CD4-positive, alpha-beta T cell (primary cell): ENCODE measurements at places on chromosomes 5 and 9. TPM values are rescaled to one million over a fixed set of nuclear protein-coding genes. Genes with fewer than 3 reads are reported as not detected.
A peak's percentile ranks its signal among the peaks of the same experiment; 100 is the strongest.

- DNase-seq, result peak; percentile 73
Measured at GRCh38 chr9:128689820-128690683, 1.0 kb downstream of the SET start.

GRCh38 chr9:70011366-70011765, 32.3 kb upstream of the MAMDC2 start:
- no peak for DNase-seq

DNA sequence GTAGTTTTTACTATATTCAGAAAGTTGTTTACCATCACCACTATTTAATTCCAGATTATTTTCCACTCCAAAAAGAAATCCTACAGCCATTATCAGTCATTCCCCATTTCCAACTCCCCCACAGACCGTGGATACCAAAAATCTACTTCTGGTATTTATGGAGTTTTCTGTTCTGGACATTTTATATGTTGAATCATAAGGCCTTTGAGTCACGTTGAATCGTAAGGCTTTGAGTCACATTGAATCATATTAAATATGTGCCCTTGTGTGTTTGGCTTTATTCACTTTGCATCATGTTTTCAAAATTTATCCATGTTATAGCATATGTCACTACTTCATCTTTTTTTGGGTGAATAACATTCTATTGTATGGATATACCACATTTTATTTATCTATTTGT, 454.1 kb upstream of the NUDT12 start:
- no peak for DNase-seq

DNA sequence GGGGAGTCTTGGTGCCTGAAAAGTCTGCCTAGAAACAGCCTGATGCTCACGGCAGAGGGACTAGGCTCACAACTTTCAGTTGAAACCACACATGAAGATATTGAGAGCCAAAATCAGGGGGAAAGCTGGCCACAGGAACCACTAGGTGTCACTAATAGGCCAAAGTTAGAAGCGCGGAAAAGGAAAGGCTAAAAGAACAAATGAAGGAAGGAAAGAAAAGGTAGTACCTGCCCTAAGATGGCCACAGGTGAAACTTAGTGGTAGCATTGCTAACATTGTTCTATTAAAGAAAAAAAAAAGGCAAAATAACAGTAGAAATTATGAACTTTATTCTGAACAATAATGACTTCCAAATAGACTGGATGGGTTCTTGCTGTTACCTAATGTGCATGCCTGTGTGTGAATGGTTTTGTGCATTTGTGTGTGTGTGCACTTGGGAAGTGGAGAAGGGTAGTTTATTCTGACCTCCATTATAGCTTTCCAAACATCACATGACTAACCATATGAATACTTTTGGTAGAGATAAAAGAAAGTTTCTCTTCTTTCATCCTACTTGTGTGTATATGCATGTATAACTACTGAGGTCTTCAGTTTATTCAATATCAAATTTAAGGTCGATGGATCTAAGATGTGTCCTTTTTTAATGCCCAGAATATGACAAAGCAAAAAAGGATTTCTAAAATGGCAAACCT, 2.1 kb upstream of the RFESD start:
- DNase-seq, result peak; percentile 29

DNA sequence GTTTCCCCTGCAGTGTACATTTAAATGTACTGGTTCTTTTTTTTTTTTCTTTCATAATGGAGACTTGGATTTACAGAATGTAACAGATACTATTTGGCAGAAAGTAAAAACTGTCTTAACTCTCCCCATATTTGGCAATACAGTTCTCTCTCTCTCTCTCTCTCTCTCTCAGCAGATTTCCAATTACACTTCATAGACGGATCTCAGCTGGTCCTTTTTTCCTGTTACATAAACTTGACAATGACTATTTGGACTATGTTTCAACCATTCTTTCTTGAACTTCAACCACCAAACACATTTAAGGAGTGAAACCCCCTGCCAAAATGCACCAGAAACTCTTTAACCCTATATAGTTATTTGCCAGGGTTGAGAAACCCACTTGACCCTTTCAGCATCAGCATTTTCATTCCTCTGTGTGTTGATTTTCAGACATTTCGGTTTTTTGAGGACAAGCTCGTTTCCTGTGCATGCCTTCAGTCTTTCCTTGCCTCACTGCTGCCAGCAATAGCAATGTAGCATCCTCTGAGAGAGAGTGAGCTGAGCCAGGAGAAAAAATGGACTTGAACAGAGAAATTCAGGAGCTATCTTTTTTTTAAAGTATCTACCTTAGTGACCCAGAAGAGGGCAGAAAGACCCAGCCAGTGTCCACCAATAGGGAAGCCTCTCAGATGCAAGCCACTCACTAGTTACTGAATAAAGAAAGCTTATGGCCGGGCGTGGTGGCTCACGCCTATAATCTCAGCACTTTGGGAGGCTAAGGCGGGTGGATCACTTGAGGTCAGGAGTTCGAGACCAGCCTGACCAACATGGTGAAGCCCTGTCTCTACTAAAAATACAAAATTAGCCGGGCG, 26.0 kb upstream of the GNA14 start:
- DNase-seq, result no peak

DNA sequence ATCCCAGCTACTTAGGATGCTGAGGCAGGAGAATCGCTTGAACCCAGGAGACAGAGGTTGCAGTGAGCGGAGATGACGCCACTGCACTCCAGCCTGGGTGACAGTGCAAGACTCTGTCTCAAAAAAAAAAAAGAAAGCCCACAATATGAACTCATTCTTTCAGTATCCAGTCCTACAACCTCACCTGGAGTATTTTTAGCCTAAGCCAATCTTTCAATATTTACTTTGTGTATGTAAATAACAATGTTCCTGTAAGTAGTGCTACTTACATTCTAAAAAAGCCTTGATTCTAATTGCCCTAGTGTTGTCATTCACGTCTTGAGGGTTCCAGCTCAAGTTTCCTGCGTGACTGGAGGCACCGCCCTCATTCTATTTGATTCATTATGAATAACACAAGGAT, 62.0 kb downstream of the BHMT start:
- DNase-seq, result no peak

GRCh38 chr9:133914442-133915342, 77.4 kb downstream of the VAV2 start:
- DNase-seq, result no peak

- DNase-seq, result peak; percentile 9
Measured at GRCh38 chr9:21777701-21778100, 24.7 kb upstream of the MTAP start.

- no peak for DNase-seq
Measured at GRCh38 chr9:68733021-68733405, 28.0 kb downstream of the PIP5K1B start.

DNA sequence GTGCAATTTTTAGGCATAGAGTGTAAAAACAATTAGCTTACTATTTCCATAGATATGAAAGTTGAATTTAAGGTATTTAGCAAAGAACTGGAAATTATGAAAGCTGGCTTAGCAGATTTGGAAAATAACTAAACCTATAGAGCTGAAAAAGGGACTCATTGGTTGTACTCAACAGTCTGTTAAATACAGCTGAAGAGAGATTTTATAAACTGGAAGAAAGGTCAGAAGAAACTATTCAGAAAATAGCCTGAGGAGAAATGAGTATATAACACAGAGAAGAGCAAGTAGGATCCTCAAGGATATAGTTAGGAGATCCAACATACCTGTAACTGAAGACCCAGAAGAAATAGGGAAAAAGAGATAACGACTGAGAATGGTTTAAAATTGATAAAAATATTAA, 97.6 kb upstream of the SLIT3 start:
- no peak for DNase-seq

DNA sequence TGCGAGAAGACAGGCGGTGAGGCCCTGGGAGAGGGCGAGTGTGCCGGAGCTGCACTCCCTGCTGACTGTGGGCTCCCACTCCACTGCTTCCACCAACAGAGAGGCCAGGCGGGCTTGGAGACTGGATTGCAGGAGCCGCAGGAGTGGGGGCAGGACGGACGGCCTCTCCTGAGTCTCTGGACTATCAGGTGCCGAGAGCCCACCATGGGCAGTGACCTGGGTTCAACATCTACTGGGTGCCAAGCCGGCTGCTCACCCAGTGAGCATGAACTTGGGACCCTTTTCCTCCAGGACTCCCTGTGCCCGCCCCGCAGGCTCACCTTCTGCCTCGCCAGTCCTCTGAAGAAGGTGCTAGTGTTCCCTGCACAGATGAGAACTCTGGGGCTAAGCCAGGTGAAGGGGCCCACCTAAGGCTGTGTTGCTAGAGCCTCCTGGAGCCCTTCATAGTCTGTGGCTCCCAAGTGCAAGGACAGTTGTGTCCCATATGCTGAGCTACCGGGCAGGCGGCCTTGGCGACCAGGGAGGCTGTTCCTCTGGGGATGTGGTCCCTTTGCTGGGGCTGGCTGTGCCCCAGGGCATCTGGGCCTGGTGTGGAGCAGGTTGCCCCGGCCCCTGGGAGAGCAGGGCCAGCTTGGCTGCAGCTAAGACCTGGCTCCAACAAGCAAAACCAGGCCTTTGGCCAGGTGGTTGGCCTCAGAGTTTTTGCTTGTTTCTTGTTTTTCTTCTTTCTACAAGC, 77.7 kb upstream of the PHYKPL start:
- DNase-seq, result no peak

DNA sequence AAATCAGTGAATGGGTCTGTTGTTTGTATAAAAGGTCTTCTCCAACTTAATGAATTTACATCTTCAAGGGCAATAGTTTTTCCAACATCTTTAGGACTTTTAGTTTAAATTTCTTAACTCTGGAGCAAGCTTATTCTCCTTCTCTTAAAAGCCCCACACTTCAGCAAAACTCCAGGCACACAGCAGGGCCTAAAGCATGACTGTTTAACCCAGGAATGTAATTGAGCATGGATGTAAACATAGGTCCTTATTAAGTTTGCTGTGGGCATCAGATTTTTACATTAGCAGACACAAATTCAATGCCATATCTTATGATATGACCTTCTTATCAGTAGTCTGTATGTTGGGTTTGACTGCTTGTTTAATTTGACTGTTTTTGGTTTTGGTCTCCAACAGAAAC, 78.9 kb downstream of the ABCA1 start:
- DNase-seq, result no peak

GRCh38 chr9:12954441-12954840, 179.6 kb downstream of the LURAP1L start:
- DNase-seq, result no peak

GRCh38 chr5:132104556-132104955, 31.0 kb downstream of the CSF2 start:
- DNase-seq, result no peak

DNA sequence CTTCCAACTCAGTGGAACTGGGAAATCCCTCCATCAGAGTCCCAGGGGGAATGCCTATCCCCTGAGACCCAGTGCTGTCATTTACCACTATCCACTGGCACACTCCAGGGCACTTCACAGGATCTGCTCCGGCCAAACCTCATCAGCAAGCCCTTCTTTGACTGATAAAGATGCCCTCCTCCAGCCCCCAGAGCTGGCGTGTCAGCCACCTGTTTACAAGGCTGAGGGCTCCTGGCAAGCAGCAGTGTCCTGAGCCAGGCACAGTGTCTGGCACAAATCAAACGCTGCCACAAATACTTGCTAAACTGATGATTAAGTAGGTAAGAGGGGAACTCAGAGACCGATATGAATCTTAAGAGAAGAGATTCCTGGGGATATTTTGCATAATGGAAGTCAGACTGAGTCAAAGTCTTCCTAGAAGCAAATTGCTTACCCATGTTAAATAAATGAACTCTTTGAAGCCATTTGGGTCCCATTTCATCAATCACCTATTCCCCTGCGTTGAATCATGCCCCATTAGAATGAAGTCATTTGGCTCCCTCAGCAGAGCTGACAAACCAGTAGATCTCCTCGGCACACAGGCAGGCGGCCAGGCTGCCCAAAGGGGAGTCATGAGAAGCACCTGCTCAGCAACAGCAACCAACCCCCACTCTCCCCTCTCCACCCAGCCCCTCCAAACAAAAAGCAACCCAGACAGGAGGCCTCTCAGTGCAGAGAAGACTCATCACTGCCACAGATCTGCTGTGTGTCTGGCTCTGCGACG, 97.4 kb downstream of the CDK5RAP2 start:
- DNase-seq, result no peak

DNA sequence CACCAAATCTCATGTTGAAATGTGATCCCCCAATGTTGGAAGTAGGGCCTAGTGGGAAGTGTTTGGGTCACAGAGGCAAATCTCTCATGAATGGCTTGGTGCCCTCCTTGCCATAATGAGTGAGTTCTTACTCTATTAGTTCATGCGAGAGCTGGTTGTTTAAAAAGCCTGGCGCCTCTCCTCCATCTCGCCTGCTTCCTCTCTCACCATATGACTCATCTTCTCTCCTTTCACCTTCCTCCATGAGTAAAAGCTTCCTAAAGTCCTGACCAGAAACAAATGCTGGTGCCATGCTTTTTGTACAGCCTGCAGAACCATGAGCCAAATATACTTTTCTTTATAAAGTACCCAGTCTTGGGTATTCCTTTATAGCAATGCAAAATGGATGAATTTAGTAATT, 20.9 kb upstream of the ARHGAP26 start:
- no peak for DNase-seq

DNA sequence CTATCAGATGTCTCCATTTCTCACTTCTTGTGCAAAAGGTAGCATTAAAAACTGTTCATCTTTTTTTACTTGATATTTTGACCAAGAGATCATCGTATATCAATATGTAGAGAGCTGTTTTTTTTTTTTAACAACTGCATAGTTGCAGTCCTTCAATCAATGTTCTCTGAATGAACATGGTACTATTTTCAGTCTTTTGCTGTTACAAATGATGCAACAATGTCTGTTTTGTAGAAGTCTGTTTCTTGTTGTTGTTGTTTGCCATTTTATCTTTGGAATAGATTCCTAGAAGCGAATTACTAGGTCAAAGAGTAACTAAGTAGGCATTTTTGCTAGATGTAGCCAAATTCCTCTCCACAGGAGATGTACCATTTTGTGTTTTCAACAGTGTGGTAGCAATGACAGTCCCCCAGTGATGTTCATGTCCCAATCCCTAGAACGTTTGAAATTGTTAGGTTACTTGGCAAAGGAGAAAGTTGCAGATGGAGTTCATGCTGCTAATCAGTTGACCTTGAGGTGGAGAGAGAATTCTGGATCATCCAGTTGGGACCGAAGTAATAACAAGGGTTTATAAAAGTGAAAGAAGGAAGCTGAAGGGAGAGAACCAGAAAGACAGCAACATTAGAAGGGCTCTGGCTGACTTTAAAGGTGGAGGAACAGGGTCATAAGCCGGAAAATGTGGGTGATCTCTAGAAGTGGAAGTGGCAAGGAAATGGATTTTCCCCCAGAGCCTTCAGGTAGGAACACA, 6.3 kb downstream of the MTREX start:
- no peak for DNase-seq

DNA sequence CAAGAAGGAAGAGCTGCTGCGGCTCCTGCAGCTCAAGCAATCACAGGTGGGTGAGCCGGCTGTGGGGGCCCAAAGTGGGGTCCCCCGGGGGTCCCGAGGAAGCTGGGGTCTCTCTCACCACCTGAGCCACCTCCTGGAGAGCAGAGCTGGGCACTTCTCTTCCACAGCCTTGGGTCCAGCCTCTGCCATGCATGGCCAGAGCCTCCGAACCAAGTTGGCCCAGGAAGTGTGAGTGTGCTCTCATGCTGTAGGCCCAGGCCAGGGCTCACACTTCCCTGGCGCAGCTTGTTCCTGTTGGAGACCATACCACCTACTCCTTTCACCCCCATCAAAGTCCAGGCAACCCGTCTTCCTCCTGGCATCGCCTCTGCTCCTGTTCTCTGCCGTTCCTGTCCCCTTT, 19.7 kb downstream of the HMCN2 start:
- DNase-seq, result no peak

The ELOVL7 gene
- not detected for total RNA-seq

The CCDC192 gene
- not detected for total RNA-seq

The DAPK1 gene
- total RNA-seq, result 2.7 TPM

The GHR gene
- not detected for total RNA-seq
